ENCODE measurements at places on chromosomes 5 and 9. TPM values are rescaled to one million over a fixed set of nuclear protein-coding genes. Genes with fewer than 3 reads are reported as not detected.
A peak's percentile ranks its signal among the peaks of the same experiment; 100 is the strongest.

DNA sequence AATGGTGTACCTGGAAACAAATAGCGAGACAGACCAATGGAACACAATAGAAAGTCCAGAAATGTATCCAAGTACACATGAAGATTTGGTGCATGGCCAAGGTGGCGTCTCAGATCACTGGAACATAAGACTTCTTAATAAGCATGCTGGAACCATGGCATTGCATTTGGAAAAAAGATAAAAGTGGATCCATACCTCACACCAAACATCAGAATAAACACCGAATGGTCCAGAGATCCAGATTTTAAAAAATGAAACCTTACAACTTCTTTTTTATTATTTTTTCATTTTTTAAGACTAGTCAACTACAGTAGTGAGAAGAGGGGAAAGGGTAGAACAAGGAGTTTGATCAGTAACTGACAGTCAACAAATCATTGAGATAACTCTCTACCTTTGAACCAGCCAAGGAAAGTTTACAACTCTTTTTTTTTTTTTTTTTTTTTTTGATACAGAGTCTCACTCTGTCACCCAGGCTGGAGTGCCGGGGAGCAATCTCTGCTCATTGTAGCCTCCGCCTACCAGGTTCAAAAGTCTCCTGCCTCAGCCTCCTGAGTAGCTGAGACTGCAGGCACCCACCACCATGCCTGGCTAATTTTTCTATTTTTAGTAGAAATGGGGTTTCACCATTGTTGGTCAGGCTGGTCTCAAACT is 8.8 kb upstream of the DUSP1 start:
- DNase-seq: no peak

GRCh38 chr9:9412241-9412640 is 1200.6 kb downstream of the PTPRD start:
- DNase-seq: no peak

- no peak for DNase-seq
These were observed 196.1 kb downstream of the GAS1 start for GRCh38 chr9:86751207-86751606.

DNA sequence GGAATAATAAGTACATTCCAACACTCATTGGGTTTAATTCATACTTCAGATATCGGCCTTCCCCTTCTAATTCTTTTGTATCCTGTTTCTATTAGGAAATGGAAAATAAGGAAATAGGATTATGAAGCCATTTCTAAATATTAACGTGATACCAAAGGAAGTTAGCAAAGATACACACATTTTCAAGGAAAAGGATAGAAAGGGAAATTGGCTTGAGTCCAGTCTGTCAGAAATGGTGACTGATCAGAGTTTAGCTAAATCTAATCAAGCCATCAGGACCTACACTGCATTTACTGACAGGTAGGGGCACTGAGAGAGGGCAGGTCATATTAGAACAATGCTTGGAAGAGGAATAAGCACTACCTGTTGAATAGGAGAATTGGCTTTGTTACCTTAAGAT is 3.1 kb downstream of the TRPM3 start:
- DNase-seq: no peak

- no peak for DNase-seq
These were observed 295.7 kb downstream of the EDIL3 start for GRCh38 chr5:84088996-84089395.

DNA sequence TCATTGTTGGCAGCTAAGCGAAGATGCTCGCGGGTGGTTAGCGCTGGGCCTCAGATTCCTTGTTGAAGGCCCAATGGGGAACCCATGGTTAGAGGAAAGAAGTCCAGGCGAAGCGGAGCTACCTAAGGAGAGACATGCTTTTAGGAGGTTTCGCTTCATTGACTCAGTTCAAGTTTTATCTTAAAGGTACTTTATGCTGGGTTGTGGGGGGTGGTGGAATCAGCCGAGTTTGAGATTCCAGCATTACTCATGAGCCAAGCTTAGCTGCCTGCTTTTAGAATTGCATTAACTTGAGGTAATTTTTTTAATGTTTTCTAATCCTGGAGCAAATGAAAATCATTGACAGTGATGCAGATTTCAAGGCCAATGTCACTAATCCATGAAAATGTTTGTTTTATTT is 16.1 kb downstream of the MEGF10 start:
- DNase-seq: no peak

GRCh38 chr9:14031810-14032209 is 282.1 kb downstream of the NFIB start:
- DNase-seq: no peak

- peak; percentile 40 for DNase-seq
These were observed 1.2 kb upstream of the GABRA1 start for GRCh38 chr5:161846746-161847145.

- no peak for DNase-seq
These were observed 17.4 kb upstream of the CAMSAP1 start for GRCh38 chr9:135924628-135925338.

GRCh38 chr5:116613445-116613844 is 38.8 kb upstream of the SEMA6A start:
- no peak for DNase-seq

- no peak for DNase-seq
These were observed 4.1 kb upstream of the SEMA5A start for GRCh38 chr5:9549941-9550340.

DNA sequence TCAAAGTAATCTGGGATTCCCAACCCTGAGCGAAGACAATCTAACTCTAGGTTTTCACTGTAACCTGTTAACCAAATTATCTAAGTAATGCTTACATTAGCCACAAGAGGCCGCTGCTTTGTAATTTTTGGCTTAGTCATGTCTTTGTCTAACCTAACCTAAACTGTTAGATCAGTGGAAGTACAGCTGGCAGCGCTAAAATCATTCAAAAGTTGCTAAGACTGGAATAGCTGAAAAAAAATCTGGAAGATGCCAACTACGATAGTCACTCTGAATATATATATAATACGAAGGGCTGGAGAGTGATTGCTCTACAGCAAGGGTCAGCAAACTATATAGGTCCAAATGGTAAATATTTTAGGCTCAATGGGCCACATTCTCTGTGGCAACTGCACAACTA is 60.2 kb downstream of the FBXO38 start:
- peak; percentile 49 for DNase-seq

KIF20A gene
- total RNA-seq: 27.0 TPM

DOCK8 gene
- 8.9 TPM for total RNA-seq

EPB41L4A gene
- total RNA-seq: 42.3 TPM

PCDHB6 gene
- 2.1 TPM for total RNA-seq

MUSK gene
- 0.32 TPM for total RNA-seq

ENHO gene
- 1.0 TPM for total RNA-seq

ATP10B gene
- 0.09 TPM for total RNA-seq

ZSWIM6 gene
- 33.9 TPM for total RNA-seq

PCDHA2 gene
- 0.44 TPM for total RNA-seq

CSF2 gene
- total RNA-seq: not detected

OR13J1 gene
- not detected for total RNA-seq
